ENCODE measurements at places on chromosomes 5 and 9.

- no peak for DNase-seq
These were observed 275.9 kb upstream of the CCNG1 start for GRCh38 chr5:163161512-163161911.

GRCh38 chr5:135934939-135935338 is 19.8 kb downstream of the LECT2 start:
- DNase-seq, result no peak

GRCh38 chr5:180313677-180314505 is 22.0 kb upstream of the MAPK9 start:
- DNase-seq, result peak; percentile 50

- no peak for DNase-seq
These were observed 6.8 kb upstream of the PRUNE2 start for GRCh38 chr9:76912636-76913275.

DNA sequence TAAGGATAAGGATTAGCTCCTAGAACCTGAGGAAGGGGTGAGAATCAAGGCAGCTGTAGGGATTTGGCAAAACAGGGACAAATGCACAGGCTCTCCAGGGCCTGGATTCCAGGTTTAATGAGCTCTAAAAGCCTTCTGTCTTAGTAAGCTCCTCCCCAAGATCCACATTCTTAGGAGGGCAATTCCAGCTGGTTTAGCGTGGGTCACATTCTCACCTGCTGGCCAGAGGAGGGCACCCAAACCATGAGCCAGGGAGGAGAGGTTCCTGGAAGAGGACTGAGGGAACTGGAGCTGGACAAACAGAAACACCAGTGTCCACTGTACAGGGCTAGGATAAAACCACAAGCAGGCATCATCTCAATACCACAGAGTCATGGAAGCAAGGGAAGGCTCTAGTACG is 480.0 kb downstream of the CCDC171 start:
- DNase-seq, result no peak

- no peak for DNase-seq
These were observed 54.0 kb upstream of the IGFBPL1 start for GRCh38 chr9:38478211-38478610.

DNA sequence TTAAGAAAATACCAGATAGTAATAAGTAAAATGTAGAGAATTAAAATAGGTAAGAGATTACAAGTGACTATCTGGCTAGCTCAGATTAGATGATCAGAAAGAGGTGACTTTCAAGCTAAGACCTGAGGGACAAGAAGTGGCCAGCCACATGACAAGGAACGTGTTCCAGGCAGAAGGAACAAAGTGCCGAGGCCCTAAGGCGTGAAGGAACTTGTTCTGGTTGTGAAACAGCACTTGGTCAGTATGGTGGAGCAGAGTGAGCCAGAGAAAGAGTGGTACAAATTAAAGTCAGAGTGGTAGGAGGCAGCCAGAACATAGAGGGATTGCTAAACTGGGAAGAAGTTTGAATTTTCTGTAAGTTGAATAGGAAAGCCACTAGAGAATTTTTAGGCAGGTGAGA is 73.6 kb downstream of the ADRB2 start:
- DNase-seq, result no peak

Data from effector CD4-positive, alpha-beta T cell (primary cell).